Left ventricle myocardium superior (tissue), 1 donor: ENCODE measurements at places on chromosomes 12 and 14.

- DNase-seq, result no peak
Measured at GRCh38 chr12:7994731-7995205, 37.7 kb upstream of the FOXJ2 start.

- no peak for DNase-seq
Measured at GRCh38 chr12:114848666-114849065, 164.7 kb upstream of the TBX3 start.

GRCh38 chr14:96811265-96811664 is 14.1 kb downstream of the VRK1 start:
- DNase-seq, result no peak

DNA sequence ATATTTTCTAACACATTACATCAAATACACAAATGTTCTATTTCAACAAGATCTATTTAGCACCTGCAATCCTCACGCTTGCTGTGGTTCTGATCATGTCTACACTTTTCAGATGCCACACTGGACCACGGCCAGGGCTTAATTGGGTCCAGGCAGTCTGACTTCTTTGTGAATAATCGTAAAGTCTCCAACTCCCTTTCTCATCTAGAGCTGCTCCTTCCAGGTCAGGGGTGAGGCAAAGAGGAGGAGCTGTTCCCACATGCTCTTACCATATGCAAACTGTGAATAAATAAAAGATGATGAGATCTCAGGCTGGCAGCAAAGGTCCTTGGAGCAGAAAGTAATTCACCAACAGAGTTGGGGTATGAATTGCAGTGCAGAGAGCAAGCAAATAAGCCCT is 316.6 kb downstream of the GLT1D1 start:
- no peak for DNase-seq

DNA sequence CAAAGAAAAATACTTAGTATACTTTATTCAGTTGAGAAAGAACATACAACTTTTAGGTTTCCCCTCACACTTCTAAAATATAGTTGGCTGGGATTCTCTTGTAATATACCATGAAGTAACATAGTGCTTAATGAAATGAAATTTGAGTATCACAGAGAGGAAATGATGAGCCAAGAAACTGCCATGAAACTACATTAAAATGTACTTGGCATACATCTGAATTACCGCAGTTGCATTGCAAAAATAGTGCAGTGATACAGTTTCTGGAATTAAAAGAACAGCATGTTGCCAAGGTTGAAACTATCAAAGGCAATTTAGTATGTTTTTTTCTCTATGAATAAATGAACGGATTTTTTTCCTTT is 389.2 kb downstream of the TMEM117 start:
- no peak for DNase-seq

GRCh38 chr14:54667764-54668163 is 100.8 kb downstream of the SAMD4A start:
- no peak for DNase-seq

GRCh38 chr14:63547798-63548335 is 4.7 kb upstream of the PPP2R5E start:
- no peak for DNase-seq

DNA sequence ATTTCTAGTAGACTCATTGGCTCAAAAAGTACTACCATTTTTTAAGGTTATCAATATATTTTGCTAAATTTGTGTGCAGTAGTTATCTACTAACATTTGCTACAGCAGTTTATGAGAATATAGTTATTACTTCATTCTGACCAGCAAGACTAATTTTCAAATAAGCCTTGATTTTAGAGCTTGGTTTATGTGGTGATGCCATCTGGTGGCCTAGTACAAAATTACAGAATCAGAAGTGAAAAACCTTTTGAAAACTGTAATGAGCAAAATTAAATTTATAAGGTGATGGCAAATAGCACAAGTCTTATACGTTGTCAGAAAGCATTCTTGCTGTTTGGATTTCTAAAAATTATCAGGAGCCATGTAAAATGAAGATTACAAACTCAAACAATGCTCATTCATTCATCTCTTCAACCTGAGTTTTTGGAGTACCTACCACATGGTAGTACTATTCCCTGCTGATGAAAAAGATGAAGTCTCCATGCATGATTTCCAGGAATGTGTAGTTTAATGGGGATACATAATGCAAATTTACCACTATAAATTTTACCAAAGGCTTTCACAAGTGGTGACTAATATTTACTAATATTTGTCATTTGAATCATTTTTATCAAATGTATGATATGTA is 51.0 kb downstream of the MAGOHB start:
- DNase-seq, result no peak

DNA sequence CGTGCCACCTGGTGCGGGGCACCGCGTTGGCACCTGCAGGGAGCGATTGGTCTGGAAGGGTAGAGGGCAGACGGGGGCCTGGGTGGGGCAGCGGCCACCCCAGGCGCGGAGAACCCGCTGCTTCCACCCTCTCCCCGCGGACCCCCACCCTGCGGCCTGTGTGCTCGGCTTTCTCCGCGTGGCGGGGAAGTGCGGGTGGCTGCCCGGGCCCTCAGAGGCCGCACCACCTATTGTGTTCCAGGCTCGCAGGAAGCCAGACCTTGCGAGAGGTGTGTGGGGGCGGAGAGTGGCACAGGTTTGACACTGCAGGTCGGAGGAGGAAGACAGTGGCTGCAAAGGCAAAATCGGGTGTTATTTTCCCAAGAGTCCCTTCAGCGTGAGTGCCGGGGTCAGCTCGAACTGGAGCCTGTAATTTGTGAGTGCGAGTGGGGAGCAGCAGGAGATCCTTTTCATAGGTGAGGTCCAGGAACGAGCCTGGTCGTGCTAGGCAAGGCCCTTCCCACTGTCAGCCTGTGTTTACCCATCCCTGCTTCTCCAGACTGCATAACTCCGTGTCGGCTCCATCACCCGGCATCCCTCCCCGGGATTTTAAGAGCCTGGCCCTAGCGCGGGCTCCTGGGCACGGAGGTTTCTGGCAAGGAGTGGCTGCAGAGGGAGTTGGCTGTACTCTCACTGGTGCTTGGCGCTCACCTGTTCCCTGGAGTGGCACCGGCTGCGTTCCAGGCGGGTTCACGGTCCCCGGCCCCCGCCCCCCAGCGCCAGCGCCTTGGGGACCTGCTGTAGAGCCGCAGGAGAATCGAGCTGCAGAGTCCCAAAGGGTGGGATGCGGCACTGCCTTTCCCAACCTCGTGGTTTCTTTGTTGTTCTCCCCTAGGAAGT is 935 bp downstream of the TBC1D30 start:
- no peak for DNase-seq
